ENCODE measurements at places on chromosomes 5 and 9.

- DNase-seq = no peak
These were observed 67.2 kb downstream of the MRPL36 start for GRCh38 chr5:1732238-1732941.

- DNase-seq = no peak
These were observed 156.4 kb downstream of the CWC27 start for GRCh38 chr5:64925123-64925522.

DNA sequence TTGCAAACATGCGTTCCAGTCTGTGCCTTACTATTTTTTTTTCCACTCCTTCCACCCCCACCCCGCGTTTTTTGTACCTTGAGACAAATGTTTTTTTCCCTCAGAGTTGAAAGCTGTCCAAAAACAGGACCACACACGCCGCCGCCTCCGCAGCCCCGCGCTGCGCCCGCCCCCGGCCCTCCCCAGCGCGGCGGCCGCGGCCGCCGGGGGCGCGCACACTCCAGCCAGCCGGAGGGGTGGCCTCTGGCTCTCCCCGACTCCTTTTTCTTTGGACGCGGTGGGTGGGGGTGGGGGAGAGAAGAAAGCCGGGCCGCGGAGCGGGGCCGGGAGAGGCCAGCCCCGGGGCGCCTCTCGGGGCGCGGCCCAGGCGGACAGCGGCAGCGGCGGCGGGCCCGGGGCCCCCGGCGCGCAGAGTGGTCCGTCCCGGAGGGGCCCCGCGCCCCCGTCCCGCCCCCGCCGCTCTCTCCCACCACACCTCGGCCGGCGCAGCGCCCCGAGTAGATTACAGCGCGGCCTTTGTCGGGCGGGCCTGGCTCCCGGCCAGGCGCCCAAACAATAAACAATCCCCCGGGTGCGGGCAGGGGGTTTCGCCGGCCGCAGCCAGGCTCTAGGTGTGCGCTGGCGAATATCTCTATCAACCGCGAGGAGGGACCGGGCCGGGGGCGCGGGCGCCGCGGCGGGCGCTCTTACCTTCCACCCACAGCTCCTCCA is 10.9 kb downstream of the PTCH1 start:
- peak; percentile 3 for DNase-seq

DNA sequence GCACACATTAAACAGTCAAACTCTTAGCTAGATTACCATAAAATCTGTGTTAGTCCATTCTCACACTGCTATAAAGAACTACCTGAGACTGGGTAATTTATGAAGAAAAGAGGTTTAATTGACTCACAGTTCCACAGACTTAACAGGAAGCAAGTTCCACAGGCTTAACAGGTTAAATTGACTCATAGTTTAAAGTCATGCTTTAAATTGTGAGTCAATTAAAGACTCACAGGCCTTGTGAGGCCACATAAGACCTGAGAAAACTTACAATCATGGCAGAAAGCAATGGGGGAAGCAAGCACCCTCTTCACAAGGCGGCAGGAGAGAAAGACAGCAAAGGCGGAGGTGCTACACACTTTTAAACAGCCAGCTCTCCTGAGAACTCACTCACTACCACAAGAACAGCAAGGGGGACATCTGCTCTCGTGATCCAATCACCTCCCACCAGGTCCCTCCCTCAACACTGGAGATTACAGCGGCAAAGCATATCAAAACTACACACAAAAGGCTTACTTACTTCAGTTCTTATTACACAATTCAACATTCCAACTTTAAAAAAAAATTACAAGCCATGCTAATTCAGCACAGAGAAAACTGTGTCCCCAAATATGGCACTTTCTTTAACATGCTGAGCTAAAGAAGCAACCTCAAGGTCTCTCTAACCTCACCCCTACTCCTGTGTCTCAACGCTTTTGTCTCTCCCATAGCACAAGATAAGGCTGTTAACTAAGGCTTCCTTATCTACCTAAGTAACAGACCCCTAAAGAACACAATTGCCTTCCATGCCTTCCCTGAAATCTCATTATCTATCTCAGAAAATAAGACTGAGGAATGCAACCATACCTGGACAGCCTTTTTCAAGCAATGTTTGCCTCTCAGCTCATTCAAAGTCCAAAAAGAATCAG is 805.1 kb downstream of the NR2F1-AS1 start:
- DNase-seq = no peak

- no peak for DNase-seq
These were observed 10.9 kb downstream of the SEC16A start for GRCh38 chr9:136471802-136472487.

GRCh38 chr9:74946686-74947085 is 6.0 kb downstream of the C9orf40 start:
- no peak for DNase-seq

- no peak for DNase-seq
These were observed 171.0 kb downstream of the COL23A1 start for GRCh38 chr5:178419196-178419595.

DNA sequence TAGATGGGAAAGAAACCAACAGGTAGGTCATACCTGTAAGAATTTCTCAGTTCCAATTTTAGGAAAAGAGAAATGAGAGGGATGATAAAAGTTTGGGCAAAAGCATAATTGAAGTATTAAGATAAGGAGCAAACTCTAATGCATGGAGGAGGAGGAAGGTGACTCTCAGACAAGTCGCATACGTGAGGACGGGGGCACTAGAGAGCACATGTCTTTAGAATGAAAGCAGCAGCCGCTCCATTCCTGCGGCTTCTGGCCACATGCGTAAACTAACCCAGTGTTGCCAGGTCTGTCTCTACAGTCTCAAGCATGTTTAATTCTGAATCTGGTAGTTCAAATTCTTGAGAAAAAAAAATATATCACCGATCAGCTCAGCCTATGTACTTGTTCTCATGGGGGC is 371.5 kb upstream of the SLC30A5 start:
- no peak for DNase-seq

GRCh38 chr5:140391312-140391711 is 10.3 kb upstream of the ANKHD1 start:
- DNase-seq = no peak

DNA sequence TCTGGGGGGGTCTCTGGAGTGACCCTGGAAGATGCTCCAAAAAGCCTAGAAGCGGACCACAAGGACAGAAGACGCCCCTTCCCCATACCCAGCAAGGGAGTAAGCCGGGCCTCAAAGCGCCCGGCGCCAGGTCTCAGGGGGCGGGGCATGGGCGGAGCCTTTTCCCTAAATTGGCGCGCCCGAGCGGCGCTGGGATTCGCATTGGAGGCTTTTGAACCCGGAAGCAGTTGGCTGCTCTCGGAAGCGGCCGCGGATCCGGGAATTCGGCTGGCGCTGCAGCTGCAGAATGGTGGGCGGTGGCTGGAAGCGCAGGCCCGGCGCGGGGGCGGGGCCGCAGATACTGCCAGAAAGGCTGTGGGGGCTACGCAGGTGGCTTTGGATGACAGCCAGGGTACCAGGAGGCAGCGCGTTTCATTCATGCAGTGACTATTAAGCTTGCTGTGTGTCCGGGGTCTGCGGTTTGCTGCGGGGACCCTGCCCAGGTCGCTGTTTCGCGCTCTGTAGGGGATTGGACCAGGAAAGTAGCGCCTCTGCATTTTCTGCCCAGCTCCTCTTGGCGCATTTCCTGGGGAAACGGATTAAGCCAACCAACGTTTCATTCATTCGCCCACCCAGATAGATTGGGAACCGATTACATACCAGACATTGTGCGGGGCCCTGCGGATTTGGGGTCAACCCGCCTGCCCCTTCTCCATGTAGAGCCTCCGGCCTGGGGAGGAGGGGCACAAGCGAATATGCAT is 83.0 kb upstream of the FREM1 start:
- peak; percentile 4 for DNase-seq

DNA sequence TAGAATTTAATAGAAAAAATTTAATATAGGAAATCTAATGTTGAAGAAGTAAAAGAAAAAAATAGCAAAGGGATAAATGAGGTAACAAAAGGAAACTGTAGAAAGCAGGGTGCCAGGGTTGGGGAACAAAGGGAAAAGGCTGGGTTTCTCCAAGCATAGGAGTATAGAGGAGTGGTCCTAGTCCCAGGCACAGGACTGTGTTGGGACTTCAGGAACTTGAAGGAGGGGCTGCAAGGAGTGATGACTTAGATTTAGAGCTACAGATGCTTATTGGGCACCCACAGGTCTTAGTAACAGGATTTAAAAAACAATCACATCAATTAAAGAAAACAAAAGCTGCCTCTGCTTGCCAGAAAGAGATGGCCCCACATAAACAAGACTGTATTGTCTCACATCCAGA is 396.5 kb upstream of the TNC start:
- DNase-seq = no peak

DNA sequence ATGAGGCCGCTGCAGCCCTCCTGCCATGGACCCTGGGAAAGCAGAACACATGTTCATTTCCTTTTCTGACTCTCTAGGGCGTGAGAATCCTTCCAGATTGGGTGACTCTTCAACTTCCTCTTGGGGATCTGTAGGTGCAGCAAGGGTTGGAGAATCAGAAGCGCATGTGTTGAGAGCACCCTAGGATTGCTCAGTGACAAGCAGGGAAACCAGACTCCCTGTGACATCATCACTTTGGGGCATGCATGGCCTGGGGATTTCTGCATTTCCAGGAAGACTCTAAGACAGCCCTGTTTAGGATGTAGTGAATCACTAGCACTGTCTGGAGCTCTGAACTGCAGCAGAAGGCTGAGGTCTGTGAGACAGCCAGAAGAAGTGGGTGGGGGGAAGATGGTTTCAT is 15.1 kb upstream of the LCP2 start:
- no peak for DNase-seq

GRCh38 chr5:160978944-160979343 is 126.9 kb upstream of the ATP10B start:
- no peak for DNase-seq

DNA sequence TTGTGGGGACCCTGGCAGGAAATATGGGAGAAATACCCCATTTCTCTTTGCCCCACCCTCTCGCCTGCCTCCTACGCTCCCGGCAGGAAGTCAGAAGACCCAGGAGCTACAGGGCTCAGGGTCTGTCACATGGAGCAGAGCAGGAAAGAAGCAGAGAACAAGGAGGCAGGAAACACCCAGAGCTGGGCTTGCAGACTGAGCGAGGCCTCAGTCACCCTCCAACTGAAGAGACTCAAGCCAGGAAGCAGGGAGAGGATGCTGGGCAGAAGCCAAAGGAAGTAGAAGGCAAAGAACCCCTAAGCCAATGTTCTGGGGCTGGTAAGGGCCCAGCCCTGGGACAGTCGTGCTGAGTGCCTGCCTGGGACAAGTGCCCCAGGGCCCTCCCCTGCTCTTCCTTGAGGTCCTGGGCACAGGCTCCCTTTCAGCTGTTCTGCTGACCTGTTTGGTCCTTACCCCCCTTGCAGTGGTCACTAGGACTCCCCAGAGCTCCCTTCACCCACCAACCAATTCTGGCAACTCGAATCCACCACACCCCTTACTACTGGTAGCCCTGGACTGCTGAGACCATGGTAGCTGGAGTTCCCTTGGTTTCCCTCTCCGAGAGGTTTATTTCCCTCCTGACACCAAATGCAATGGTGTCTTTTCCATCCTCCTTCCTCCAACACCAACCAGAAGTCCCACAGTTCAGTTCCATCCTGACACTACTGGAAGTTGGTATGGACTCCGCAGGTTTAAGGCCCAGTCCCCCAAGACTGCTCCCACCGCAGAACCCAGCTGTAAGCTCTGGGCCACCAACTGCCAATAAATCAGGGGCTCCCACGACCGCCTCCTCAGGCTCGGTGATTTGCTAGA is 157.5 kb downstream of the COL23A1 start:
- DNase-seq = no peak

DNA sequence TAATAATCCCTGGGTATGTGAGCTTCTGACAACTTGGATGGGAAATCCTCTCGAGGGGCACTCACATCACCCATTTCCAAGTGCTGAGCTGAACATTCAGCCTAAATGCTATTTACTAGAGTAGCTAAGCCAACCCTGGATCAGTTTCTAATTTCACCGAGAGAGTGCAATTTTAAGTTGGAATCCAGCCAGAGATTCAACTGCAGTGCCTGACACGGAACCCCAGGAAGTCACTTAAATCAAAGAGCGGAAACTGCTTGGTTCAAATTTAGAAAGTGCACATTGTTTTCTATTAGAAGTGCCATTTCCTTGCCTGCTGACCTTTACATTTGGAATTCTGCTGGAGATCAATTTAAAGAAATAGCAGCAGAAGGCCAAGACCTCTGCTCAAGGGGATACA is 8.8 kb downstream of the SPRY4 start:
- DNase-seq = no peak

DNA sequence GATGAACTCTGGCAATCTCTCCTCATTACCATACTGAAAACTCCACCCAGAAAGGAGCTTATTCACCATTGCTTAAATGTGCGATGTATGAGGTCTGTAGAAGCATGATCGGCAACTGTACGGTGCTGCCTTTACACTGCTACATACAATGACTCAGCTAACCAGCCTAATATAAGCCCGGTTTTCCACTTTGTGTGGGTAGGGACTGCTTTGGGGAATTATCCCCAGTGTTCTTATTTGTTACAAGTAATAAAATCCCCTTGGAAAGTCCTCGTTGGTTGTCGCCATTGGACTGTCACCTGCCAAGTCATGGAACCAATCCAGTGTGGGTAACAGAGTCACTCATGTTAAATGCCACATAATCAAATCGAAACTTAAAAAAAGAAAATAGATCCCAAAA is 23.5 kb upstream of the TENT2 start:
- no peak for DNase-seq

- no peak for DNase-seq
These were observed 16.4 kb downstream of the C5orf63 start for GRCh38 chr5:127056896-127057295.

All from activated T-helper 1 cell treated with anti-CD3 and anti-CD28 coated beads, Interleukin-2, amount 50 U/mL, for 16 hours (primary cell).